ENCODE measurements at places on chromosomes 7 and 10. TPM values are rescaled to one million over a fixed set of nuclear protein-coding genes. Genes with fewer than 3 reads are reported as not detected.

Gene TRPV5
- not detected for total RNA-seq

Gene RBP3
- total RNA-seq, result not detected

Gene SFMBT2
- total RNA-seq, result 0.19 TPM

Gene TMEM229A
- not detected for total RNA-seq

Gene SCIN
- total RNA-seq, result 0.09 TPM

Gene EPHB6
- total RNA-seq, result 3.4 TPM

Gene ZNF467
- 2.6 TPM for total RNA-seq

Gene CCDC172
- not detected for total RNA-seq

Gene CAMK2B
- total RNA-seq, result 3.1 TPM

Gene CALHM3
- not detected for total RNA-seq

Gene AKR1C8
- total RNA-seq, result not detected

Gene SPDYE6
- not detected for total RNA-seq

Gene DLX5
- total RNA-seq, result not detected

Gene BLNK
- not detected for total RNA-seq

Gene FAM25G
- total RNA-seq, result not detected

All from endothelial cell of coronary artery (primary cell).